WTC11 (cell line): ENCODE measurements at places on chromosomes 12 and 14. TPM values are rescaled to one million over a fixed set of nuclear protein-coding genes. Genes with fewer than 3 reads are reported as not detected.
A peak's percentile ranks its signal among the peaks of the same experiment; 100 is the strongest.

DNA sequence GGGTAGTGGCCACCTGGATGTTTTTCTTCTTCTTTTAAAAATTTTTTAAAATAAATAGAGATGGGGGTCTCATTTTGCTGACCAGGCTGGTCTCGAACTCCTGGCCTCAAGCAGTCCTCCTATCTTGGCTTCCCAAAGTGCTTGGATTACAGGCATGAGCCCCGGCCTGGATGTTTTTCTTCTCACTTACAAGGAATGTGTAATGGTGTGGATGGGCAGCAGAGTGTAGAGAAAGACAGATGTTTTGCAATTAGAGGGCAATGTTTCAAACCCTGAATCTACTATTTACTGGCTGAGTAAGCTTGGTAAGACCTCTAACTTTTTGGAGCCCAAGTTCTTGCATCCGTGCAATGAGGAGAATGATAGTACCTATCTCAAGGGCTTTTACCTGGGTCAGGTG, 48.1 kb downstream of the ADCK1 start:
- no peak for DNase-seq

Gene ZNF268
- 17.3 to 25.3 TPM (median 21.3 TPM) in 3 replicates for total RNA-seq

Gene SERPINA4
- 0.14 to 0.25 TPM in 2 of 3 replicates, not detected in the other for total RNA-seq

- DNase-seq = no peak
Observed at GRCh38 chr12:121806009-121806545, 2.3 kb downstream of the SETD1B start.

DNA sequence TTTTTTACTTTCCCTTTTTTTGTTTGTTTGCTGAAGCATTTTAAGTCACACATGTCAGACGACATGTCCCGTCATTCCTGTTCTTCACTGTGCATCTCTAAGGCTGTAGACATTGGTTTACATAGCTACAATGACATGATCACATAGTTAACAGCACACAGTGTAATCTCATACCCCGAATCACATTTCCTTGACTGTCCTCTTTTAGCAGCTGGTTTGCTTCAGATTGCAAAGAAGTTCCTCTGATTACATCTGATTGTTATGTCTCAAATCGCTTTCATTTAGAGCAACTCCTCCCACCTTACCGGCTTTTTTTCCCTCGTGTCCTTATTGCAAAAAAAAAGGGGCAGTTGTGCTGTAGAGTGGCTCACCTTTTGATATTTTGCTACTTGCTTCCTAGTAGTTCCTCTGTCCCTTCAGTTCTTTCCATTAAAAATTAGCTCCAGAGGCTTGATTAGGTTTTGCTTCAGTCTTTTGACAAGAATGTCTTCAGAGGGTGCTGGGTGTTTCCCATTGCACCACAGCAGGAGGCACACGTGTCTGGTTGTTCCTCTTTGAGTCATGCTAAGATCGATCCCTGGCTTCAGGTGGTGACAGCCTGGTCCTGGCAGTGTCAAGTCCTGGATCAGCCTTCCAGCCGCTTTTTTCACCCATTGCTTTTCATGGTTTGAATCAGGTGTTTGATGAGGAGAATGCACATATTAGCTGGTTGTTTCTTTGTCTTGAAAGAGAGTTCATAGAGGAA, 35.0 kb downstream of the ZNF664 start:
- no peak for DNase-seq

DNA sequence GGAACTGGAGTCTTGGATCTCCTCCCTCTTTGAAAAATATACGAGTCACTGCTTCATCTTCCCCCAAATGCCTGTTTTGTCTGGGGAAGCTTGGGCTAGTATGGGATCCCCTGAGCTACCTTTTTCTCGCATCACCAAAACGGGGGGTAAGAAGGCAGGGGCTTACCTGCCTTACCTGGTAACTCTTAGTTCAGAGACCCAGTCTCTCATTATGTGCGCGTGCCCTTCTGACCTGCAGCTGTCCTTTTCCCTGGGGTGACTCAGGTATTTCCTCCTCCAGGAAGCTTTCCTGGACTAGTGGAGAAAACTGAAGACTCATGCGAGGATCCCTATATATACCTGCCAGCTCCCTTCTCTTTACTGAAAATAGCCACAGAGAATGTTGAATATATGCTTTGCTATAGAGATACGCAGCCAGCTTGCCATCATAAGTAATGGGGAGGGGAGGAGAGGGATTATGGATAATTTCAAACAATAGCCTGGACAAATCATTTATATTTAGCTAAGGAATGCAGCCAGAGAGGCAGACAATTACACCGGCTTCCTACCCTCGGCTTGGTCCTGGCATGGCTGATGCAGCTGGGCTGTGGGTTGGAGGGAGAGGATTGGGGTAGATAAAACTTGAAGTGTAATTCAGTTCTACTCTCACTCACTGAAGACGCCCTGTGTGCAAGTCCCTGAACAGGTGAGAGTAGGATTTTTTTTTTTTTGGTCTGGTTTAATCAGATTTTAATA, 1.1 kb downstream of the TSPAN9 start:
- no peak for DNase-seq

DNA sequence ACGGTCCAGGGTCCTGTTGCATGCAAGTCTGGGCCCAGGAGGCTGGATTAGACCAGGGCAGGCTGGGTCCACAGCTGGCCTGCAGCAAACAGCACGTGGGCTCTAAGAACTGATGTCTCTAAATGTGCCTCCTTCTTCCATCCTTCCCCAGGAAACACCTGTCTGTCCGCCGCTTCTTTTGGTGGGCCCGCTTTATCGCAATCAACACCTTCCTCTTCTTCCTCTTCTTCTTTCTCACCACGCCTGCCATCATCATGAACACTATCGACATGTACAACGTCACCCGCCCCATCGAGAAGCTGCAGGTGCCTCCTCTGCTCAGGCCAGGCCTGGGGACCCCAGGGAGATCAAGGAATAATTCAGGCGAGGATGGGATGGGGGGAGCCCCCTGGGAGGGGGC, 28.3 kb downstream of the NGB start:
- DNase-seq = no peak

GRCh38 chr12:90910958-90911357, 44.0 kb downstream of the CCER1 start:
- no peak for DNase-seq

DNA sequence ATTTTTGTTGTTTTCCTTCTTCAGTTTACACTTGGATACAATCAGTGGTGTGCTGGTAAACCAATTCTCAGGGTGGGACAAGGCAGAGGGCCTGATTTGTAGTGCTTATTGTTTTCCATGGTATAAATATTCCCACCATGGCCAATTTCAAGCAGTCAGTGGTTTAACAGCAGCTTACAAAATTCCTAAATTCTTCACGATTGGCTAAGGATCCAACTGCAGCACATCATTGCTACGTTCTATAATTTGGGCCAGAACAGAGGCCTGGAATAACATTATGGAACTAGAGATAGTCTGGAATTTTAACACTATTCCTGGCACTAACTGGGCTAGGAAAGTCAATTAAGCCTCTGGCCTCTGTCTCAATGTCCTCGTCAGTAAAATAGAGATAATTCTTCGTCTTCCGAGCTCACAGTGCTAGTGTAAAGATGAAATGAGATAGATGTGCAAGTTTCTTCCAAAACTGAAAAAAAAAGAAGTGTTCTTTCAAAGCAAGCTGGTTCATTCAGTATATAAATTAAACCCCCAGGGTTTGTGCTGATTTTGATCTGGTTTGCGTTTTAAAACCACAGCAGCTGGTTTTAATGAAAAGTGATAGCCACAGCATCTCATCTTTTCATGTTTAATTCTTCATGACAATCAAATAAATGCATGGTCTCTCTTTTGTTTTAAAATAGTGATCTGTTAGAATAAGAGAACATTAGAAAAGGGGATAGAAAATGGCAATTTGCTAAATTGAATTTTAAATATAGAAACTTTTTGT, 104.1 kb downstream of the EPS8 start:
- DNase-seq = no peak

DNA sequence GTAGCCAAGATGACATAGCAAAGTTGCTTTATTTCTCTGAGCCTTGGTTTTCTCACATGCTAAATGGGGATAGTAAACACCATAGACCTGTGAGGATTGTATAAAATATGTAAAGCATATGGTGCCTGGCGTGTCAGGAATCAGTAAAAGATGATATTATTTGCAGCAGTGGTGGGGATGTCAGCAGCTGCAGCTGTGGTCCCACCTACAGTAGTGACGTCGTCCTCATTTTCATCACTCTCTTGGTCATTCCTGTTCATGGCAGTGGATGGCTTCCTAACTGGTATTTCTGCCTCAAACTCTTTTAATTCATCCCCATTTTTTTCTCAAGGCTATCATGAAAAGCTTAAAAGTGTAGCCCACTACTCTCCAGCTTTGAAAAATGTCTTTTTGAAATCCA, 12.1 kb downstream of the BMAL2 start:
- DNase-seq = no peak

- DNase-seq = no peak
Observed at GRCh38 chr14:62889364-62889763, 155.9 kb downstream of the KCNH5 start.

DNA sequence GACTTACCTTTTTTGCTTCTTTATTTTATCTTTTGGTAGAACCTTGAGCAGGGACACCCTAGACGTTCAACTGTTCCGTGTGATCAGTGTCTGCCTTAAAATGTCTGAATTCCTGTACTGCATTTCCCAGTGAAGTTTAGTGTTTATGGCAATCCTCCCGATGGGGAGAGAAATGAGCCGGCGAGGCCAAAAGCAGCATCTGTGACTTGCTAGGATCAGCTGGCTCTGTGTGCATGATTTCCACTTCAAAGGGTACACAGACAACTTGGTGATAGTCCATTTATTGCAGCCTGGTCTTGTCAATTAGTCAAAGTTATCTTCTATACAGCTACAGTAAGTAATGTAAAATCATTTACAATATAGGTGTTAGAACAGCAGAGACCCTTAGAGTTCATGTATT, 768.5 kb downstream of the DIO2 start:
- no peak for DNase-seq

Gene KRT85
- not detected in 3 replicates for total RNA-seq

Gene KLRG1
- 6.2 to 7.4 TPM (median 7.2 TPM) in 3 replicates for total RNA-seq

GRCh38 chr14:61524936-61525292, 170.4 kb upstream of the HIF1A start:
- DNase-seq = no peak

DNA sequence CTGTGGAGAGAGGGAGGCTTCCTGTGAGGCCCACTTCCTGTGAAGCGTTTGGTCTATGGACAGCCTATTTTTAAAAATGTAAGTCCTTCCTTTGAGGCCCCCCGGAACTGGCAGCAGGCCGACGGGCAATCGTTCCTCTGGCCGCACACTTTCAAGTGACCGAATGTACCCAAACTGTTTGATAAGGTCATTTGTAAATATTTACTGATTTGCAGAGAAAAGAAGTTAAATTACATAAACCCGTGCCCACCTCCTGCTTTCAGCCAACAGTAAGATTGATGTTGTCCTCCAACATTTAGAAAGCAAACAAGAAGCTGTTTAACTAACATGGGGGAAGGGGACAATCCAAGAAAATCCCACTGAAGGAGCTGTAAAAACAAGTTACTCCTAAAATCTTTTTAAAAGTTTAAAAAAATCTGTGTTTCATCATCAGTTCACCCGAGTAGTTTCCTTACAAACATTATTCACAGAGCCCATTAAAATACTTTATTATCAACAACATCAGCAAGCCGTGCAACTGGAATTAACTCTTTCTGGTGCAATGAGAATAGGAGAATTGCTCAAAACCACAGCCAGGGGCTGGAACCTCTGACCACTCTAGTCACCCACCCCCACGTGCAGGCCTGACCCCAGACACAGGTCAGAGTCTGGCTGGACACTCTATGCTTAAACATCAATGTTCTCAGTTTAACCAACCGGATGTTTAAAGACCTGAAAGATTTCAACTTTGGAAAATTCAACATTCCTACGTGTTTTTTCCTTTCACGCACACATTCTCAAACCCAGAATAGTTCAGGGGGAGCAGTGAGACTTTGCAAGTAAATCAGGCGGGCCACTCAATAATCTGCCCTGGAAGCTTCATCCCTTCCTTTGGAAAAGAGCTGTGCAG, 65.3 kb downstream of the FOXN3 start:
- DNase-seq = peak; percentile 27

Gene PROX2
- total RNA-seq = 0.04 to 0.27 TPM in 2 of 3 replicates, not detected in the other

- no peak for DNase-seq
Observed at GRCh38 chr14:78608998-78609787, 439.0 kb downstream of the NRXN3 start.

Gene RNASE1
- 3.4 to 6.2 TPM (median 4.7 TPM) in 3 replicates for total RNA-seq

Gene OTX2
- total RNA-seq = 30.1 to 34.4 TPM (median 32.5 TPM) in 3 replicates

Gene NKX2-8
- total RNA-seq = not detected in 3 replicates

DNA sequence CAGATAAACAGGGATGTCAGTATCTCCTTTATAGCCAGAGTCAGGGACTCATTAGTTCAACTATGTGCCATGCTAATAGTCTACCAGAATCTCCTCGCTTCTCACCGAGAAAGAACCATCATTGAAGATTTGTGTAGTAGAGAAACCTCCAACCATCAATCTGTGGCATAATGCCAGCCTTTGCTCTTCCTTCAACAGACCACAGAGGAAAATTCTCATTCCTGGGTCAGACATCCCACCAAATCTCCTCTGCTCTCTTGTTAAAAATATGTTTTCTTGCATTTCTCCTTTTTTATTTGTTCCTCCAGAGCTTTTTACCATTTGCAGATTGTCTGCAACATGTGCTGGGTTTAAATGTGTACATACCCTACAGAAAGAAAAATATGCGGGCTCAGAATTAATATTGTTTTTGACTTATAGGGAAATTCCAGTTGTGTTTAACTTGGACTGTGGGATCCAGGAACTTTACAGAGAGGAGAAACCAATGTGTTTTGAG, 64.9 kb downstream of the LLPH start:
- no peak for DNase-seq

Gene ZNF891
- 3.4 to 3.8 TPM (median 3.4 TPM) in 3 replicates for total RNA-seq

DNA sequence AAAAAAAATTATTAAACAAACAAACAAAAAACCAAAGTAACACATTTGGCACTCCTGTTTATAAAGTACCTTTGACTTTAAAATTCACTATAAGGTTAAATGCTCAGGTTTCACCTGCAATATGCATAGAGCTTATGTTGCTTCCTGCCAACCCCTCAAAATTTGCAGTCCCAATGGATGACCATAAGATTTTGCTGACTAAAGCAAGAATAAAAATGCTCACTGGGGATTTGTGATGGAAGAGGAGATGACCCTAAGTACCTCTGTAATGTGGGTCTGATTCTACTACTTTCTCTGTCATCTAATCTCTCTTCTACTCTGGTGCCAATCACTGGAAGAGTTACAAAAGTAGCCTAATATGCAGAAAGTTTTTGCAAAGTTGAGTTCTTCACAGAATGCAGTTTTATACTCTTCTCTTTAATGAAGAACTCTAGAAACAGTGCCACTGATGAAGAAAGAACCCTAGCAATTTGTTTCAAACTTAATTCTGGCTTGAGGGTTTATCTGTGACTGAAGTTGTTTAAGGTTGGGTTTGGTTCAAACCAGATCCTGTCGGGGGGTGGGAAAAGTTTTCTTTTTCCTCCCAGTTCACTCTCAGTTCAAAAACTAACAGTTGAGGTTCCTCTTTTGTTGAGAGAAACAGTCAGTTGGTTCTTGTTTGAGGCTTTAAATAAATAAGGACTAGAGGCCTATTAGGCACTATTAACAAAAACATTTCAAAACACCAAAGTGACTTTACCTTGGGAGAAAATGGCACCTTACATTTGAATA, 10.9 kb downstream of the WASHC3 start:
- no peak for DNase-seq

Gene SLCO1A2
- total RNA-seq = 9.9 to 13.9 TPM (median 11.5 TPM) in 3 replicates

- DNase-seq = peak; percentile 61
Observed at GRCh38 chr12:124764451-124764850, 99.2 kb downstream of the SCARB1 start.

GRCh38 chr14:75370416-75371205, 57.2 kb upstream of the JDP2 start:
- DNase-seq = no peak

Gene TCL1A
- 1.1 to 2.9 TPM (median 2.8 TPM) in 3 replicates for total RNA-seq

GRCh38 chr12:108807996-108808769, 49.2 kb downstream of the SSH1 start:
- no peak for DNase-seq

Gene CRIP1
- 4.8 to 9.0 TPM (median 5.8 TPM) in 3 replicates for total RNA-seq

Gene PTHLH
- total RNA-seq = not detected in 3 replicates

- DNase-seq = no peak
Observed at GRCh38 chr14:49999146-49999761, 106.4 kb downstream of the ARF6 start.
